ENCODE measurements at places on chromosomes 7 and 10.

GRCh38 chr7:727806-728460 lies 852 bp upstream of the PRKAR1B start:
- no peak for DNase-seq

DNA sequence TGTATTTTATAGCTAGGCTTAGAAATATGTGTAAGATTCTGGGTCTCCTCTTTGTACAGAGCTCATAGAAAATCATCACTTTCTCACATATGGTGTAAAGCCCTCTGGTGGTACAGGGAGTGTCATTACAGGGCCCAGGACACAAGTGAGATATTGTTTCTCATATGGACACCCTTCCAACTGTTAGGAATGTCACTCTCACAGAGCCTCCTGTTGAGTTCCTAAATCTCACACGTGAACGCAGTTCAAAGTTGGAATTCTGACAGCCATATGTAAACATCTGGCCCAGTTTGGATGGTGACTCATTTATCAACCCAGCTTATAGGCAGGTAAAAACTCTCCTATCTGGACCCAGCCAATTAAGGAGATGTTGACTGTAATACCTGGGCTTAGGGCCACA lies 35.4 kb upstream of the ZNF107 start:
- peak; percentile 7 for DNase-seq

DNA sequence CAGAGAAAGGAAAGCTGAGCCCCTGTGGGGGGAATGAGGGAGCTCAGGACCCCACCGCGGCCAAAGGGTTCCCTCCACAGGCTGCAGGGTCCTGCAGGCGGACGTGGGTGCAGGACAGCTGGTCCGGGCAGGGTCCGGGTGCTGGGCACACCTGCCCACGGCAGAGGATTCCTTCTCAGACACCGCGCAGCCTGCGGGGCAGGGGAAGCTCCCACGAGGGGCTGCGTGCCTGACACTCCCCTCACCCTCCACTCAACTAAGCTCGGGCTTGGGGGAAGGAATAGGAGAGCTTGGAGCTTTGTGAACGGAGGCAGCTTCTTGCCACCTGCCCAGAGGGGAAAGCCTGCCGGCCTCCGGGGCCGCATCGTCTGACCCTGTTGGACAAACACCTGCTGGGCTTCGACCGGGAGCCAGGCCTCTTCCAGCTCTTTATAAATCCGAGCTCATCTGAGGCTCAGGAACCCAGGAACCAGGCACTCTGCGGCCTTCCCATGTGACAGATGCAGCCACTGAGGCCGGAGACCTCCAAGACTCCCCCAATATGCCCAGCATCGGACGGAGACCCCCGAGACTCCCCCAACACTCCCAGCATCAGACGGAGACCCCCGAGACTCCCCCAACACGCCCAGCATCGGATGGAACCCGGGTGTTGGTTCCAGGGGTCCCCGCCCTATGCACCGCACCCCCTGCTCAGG lies 97.3 kb downstream of the PDGFA start:
- no peak for DNase-seq

- no peak for DNase-seq
These were observed 22.1 kb downstream of the EXOC4 start for GRCh38 chr7:133275008-133275407.

DNA sequence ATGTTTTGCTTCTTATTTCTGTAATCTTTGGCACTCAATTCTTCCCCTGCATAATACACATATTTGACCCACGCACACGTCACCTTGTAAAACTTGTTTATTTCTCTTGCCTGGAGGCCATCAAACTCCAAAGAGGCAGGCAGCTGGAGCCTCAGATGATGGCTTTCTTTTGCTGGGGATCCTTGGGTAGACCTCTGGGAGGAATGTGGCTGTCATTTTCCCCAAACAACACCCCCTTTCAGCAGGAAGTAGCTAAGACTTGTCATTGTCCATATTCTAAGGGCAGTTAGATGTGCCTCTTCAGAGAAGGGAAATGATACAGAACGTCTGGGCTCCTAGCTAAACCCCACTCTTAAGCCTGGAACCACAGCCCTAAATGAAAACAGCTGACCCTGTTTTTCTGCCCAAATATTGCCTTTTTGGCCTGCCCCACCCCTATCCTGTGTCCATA lies 111.3 kb downstream of the ITGB8 start:
- no peak for DNase-seq

DNA sequence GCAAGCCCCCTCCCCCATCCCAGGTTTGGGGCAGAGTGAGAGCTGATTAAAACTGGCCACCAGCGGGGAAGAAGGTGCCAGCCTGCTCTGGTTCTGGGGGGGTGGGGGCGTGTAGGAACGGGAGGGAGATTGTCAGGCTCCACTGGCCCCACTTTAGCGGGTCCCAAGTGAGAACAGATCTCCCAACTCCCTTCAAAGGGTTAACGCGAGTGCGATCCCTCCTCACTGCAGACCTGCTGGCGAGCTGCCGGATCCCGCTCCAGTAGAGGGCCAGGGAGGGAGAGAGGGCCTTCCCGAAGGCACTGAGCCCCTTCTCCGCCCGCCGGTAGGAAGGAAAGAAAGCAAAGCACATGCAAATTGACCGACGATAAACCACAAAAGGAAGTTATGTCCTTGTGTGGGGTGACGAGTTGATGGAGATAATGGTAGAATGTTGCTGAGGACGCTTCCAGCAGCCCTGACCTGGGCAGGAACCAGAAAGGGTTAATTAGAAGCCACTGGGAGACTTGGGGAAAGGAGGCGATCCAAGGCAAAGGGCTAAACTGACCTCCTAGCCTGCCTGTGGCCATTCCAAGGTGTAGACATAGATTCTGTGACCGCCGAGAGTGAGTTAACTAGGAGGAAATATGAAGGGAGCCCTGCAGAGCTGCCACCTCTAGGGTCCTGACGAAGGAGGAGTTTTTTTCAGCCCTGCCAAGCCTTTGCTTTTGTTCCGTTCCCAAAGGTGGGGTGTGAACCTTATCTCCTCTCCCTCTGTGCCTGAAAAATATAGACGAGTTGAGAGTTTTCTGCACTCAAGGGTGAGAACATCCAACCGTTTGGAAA lies 1.5 kb downstream of the NRG3 start:
- DNase-seq = no peak

DNA sequence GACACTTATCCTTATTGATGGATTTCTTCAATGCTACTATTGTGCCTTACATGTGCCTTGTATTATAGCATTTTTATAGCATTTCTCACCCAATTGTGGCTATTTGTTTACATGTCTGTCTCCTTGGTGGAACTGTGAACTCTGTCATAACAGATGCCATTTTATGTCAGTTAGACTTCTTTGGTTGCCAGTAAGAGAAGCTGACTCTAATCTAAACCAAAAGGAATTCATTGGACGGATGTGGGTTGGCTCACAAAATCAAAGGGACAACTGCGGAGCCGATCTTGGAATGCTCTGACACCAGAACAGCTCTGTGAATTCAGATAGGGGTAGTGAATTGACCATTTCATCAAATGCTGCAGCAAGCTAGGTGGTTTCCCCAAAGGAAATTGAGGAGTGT lies 15.0 kb downstream of the GARIN1A start:
- no peak for DNase-seq

- no peak for DNase-seq
These were observed 7.9 kb downstream of the LDB1 start for GRCh38 chr10:102112210-102112817.

GRCh38 chr7:102205915-102206314 lies 80.8 kb upstream of the SH2B2 start:
- no peak for DNase-seq

GRCh38 chr7:149808311-149808710 lies 29.9 kb upstream of the ZNF862 start:
- DNase-seq = no peak

- DNase-seq = no peak
These were observed 544 bp downstream of the TSPAN33 start for GRCh38 chr7:129144834-129145668.

GRCh38 chr7:108072739-108073138 lies 57.4 kb downstream of the LAMB4 start:
- no peak for DNase-seq

DNA sequence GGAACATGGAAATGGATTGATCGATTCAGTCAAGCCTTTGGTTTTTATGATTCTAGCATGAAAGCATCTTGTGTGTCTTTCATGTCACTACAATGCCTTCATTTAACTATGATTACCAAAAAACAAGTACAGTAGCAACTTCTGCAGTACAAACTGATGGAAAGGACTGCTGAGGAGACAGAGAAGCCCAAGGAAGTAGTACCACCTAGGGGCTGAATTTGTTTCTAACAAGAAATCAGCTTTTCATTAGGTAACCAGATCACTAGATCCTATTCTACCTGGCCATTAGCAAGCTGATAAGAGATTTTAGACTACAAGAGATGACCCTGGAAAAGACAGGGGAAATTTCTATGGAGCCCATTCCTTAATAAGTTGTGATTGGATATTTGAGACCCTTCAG lies 3.2 kb upstream of the IFIT1 start:
- peak; percentile 28 for DNase-seq

GRCh38 chr7:43873300-43873699 lies 4.0 kb upstream of the MRPS24 start:
- no peak for DNase-seq

- DNase-seq = no peak
These were observed 71.5 kb upstream of the NOBOX start for GRCh38 chr7:144474800-144475615.

GRCh38 chr7:116193329-116194087 lies 16.8 kb upstream of the TES start:
- no peak for DNase-seq

DNA sequence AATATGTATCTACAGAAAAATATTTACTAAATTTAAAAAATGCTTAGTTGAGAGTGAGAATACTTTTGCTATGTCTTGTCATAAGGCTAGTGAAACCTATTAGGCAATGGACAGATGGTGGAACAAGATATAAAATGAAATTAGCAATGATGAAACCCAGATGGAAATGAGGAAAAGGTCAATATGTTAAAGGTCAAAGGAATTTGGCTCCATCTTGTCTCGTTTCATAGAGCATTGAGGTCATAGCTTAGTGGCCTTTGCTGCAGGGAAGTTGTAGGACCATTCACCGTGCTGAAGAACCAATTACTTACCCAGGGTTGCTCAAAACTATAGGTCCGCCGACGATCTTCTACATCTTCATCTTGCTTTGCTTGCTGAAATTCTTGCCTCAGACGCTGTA lies 683.9 kb downstream of the PARD3 start:
- DNase-seq = no peak

DNA sequence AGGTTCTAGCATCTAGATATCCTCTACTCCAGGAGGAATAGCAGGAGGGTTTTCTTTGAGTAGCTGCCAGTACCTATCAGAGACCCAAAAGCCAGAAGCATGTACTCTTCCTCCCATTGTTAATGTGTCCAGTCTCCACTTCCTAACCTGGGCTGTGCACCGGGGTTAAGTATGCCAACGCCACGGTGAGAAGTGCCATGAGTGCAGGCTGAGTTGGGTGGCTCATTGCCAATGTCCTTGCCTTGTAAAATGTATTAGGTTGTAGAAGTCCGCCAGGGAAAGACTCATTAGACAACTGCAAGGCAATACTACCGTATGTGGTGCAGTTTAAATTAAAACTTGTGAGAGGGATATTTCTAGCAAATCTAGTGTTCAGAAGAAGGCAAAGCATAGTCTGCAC lies 55.0 kb upstream of the PRR15 start:
- no peak for DNase-seq

GRCh38 chr10:98318861-98319260 lies 50.9 kb upstream of the LOXL4 start:
- DNase-seq = no peak

GRCh38 chr7:142024547-142024946 lies 28.9 kb downstream of the MGAM start:
- DNase-seq = no peak

DNA sequence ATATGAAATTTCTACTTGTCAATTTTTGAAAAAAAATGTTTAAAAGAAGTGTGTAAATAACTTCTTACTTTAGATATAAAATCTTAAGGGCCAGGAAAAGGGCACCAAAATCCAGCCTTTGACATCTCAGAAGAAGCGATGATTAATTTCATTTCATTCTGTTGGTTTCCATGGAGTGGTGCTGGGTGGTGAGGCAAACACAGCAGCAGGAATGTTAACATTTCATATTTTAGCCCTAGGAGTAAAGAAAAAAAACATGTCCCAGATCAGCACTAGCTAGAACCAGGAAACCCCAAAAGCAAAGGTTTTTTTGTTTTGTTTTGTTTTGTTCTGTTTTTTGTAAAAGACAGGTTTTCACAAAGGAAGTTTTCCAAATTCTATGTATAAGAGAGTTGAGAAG lies 298.8 kb upstream of the C7orf33 start:
- no peak for DNase-seq

DNA sequence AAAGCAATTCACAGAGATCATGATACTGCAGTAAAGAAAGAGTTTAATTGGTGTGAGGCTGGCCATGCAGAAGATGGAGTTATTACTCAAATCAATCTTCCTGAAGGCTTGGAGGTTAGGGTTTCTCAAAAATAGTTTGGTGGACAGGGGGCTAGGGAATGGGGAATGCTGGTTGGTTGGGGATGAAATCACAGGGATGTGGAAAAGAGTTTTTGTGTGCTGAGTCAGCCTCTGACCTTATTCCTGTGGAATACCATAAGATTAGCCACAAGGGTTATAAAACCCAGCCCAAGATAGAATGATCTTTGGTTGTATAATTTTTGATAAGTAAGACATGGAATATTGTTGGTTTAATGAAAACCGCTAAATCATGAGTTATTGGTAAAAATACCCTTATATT lies 764.3 kb downstream of the TYW1 start:
- DNase-seq = no peak

GRCh38 chr10:71927776-71928592 lies 36.2 kb upstream of the CHST3 start:
- DNase-seq = no peak

- DNase-seq = no peak
These were observed 29.6 kb downstream of the PCBD1 start for GRCh38 chr10:70858759-70859158.

- DNase-seq = no peak
These were observed 68.8 kb downstream of the SLC39A12 start for GRCh38 chr10:18020523-18020922.

DNA sequence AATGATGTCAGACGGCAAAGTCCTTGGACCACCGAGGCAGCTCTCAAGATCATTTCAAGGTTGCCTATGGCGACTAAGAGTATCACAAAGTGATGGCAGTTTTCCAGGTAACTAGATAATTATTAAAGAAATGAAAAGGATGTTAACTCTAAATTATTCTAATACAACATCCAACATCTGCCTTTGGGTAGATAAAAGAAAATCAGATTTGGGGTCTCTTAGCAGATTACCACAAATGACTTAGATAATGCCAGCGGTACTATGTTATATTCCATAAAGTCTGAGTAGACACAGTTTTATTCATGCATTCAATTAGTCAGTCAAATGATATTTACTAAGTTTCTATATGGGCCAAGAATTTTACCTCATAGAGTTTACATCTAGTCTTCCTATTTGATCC lies 441.3 kb downstream of the NEBL start:
- DNase-seq = no peak

GRCh38 chr7:152967958-152968357 lies 208.4 kb downstream of the ACTR3B start:
- no peak for DNase-seq

GRCh38 chr10:80493522-80494051 lies 39.5 kb downstream of the TSPAN14 start:
- DNase-seq = peak; percentile 39

GRCh38 chr10:42988517-42989395 lies 88.1 kb upstream of the RET start:
- peak; percentile 85 for DNase-seq

Measured in suppressor macrophage (primary cell).